ENCODE measurements at places on chromosomes 2 and 18. TPM values are rescaled to one million over a fixed set of nuclear protein-coding genes. Genes with fewer than 3 reads are reported as not detected.
A peak's percentile ranks its signal among the peaks of the same experiment; 100 is the strongest.

IL36B gene
- polyA plus RNA-seq: not detected

FBXO48 gene
- polyA plus RNA-seq: 1.3 TPM

TWIST2 gene
- not detected for polyA plus RNA-seq

DNAJC5G gene
- polyA plus RNA-seq: 7.5 TPM

ZNF396 gene
- 3.8 TPM for polyA plus RNA-seq

DSG4 gene
- not detected for polyA plus RNA-seq

- DNase-seq: no peak
These were observed 370.7 kb downstream of the DLGAP1 start for GRCh38 chr18:4084382-4084900.

GRCh38 chr2:85865539-85866164 is 23.1 kb downstream of the ST3GAL5 start:
- no peak for DNase-seq

DNA sequence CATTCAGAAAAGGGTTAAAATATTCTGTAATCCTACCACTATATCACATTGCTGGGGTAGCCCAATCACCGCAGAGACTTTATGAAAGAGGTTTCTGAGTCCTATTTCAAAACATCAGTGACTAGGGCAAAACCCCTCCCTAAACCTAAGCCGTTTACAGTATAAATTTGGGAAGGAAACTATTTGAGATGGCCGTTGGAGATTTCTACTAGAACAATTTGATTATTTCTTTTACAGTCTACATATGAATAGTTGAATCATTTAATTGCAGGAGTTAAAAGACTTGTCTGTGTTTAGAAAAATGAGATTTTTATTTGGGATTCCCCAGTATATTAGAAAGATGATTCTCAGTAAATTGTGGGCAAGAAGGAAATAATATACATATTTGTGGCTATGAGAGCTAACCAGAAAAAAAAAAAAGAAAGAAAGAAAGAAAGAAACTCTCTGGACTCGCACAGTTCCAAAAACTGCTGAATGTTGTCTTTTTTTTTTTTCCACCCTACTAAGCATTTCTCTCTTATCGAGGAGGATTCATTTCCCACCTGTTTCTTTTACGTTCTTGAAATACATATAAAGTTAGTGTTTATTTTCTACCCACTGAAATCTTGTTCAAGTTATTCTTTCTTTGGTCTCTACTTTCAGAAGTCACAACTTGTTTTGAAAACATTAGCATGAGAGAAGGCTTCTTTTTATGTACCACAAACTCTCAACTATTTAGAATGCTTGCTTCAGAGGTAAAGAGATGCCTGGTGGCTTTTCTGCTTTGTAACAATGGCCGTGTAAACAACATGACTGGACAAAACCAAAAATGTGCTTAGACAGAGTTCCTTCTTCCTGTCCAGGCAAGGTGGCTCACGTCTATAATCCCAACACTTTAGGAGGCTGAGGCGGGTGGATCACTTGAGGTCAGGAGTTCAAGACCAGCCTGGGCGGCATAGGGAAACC is 65.9 kb downstream of the BCL2 start:
- no peak for DNase-seq

DNA sequence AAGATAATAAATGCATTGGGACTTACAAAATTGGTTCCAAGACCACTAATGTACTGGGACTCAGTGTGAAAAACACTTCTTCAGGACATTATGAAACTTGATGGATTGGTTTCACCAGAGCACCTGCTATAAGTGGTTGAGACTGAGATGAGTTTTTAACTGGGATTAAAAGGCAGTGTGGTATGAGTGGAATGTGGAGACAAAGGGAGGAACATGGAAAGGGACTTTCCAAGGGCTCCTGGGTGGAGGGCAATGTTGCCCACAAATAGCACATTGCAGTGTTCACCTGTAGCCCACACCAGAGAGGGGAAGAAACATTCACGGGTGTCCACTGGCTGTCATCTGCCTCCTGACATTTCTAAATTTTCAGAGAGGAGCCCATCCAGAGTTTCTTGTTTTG is 253.3 kb upstream of the TANK start:
- peak; percentile 6 for DNase-seq

Measured in cardiac muscle cell (in vitro differentiated cells and primary cell).